H1 (cell line): ENCODE measurements at places on chromosomes 3 and 15. TPM values are rescaled to one million over a fixed set of nuclear protein-coding genes. Genes with fewer than 3 reads are reported as not detected.

DNA sequence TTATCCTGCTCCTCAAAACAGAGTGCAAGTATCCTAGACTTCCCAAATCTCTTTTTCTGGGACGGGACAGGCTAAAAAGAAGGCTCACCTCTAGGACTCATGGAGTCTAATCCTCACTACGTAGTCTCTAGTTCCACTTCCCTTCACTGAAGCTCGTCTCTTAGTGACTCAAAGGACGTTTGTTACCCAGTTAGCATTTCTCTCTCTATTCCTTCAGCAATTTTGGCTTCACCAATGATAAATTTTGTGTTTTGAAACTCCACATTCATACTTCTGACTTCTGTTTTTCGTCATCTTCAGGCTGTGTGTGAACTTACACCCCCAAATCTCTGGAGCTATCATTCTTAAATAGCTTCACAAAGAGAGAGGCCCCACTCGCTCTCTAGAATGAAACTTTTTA, 627.1 kb downstream of the NAALADL2 start:
- DNase-seq: no peak

DNA sequence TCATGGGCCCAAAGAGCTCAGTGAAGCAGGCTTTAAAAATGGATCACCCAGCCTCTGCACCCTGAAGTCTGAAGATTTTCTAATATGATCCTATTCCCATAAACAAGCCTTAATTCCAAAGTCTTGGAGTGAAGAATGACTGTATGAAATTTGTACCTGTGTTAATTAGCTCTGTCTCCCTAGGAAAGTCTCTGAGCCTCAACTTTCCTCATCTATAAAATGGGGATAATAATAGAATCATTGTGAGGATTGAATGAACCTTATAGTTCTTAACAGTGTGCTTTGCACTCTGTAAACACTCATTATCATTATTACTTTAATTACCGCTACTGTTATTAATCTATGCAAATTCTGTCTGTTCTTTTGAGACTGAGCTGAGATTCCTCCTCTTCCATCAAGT, 61.9 kb downstream of the CDAN1 start:
- no peak for DNase-seq

DNA sequence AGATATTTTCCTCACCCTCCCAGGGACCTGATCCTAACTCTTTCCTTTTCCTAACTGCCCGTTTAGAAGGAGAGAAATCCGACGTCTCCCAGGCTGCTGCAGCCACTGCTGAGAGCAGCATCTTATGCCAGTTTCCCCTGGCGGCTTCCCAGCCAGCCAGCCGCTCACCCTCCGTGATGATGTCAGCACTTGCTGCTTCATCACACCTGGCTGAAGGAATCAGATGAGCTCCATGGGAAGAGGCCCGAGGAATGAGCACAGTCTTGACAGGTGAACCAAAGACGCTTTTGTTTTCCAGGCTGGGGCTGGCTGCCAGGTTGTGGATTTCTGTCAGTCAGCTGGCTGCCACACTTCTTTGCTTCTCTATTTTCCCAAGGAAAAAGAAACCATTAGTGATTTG, 445.1 kb upstream of the RBMS3 start:
- no peak for DNase-seq

- DNase-seq: no peak
These were observed 19.0 kb upstream of the C3orf49 start for GRCh38 chr3:63800097-63800496.

DNA sequence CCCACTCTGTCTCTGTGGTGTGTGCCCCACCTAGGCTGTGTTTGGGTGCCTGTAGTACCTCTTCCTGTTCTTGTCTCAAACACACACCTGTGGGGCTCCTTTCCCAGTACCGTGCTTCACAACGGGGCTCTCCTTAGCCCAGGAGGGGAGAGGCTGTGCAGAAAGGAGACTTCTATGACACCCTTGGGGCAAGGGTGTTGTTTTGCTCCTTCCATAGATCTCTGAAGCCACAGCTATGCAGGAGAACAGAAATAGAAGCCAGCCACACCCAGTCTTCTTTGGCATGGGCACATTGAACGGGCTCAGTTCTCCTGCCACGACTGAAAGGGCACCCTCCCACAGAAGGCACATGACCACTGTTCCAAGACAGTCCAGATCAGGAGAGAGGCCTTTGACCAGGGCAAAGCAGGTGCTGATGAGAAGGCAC, 74.3 kb downstream of the LIPC start:
- DNase-seq: no peak

DNA sequence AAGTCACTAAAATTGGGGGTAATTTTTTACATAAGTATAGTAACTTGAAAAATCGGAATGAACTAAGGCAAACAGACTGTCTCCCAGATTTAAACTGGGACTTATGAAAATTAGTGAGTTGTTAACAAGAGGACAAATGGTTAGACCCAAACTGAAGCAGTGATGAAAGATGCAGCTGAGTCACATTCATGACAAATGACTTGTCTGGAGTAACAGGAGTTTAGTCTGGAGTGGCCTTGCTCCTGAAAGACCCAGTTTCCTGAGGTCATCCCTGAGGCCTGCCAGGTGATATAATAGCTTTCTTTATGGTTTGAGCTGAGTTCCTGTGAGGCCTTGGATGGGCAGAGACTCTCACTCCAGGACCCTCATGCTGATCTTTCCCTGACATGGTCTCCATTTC, 9.6 kb upstream of the CTDSPL start:
- DNase-seq: no peak

FBXO40 gene
- polyA plus RNA-seq: 0.03 and 0.05 TPM in 2 replicates

SLC30A4 gene
- polyA plus RNA-seq: under 0.01 TPM in 1 of 2 replicates, not detected in the other

EFCC1 gene
- 0.14 and 0.30 TPM in 2 replicates for polyA plus RNA-seq

FLNB gene
- 72.2 and 72.3 TPM in 2 replicates for polyA plus RNA-seq

GP5 gene
- 0.05 and 0.14 TPM in 2 replicates for polyA plus RNA-seq

TJP1 gene
- polyA plus RNA-seq: 32.2 and 46.3 TPM in 2 replicates
